ENCODE measurements at places on chromosomes 6 and 20.

- DNase-seq, result no peak
Measured at GRCh38 chr6:17002123-17002522, 99.7 kb upstream of the STMND1 start.

- DNase-seq, result peak; percentile 26
Measured at GRCh38 chr6:43758617-43759050, 11.4 kb upstream of the VEGFA start.

DNA sequence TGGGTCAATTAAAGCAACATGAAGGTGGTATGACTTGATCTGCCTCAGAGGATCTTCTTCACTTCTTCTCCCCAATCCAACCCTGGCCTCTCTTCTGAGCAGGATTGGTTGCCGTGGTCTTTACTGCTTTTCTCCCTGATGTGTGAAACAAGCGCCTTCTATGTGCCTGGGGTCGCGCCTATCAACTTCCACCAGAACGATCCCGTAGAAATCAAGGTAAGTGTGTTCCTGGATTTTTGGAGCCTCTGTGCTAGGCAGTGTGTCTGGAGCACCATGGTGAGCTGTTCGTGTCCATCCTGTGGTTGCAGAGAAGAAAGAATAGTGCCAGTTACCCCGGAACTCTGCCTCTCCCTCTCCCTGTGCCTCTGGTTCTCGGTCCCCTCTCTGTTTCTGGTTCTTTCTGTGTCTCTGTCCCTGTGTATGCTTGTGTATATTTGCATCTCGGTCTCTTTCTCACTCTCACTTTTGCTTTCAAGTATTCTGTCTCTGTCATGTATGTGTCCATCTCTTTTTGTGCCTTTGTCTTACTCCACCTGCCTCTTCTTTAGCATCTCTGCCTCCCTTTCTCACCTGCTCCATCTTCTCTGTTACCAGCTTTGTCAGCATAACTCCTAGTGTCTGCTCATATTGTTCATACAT is 23.5 kb downstream of the TM9SF4 start:
- DNase-seq, result no peak

DNA sequence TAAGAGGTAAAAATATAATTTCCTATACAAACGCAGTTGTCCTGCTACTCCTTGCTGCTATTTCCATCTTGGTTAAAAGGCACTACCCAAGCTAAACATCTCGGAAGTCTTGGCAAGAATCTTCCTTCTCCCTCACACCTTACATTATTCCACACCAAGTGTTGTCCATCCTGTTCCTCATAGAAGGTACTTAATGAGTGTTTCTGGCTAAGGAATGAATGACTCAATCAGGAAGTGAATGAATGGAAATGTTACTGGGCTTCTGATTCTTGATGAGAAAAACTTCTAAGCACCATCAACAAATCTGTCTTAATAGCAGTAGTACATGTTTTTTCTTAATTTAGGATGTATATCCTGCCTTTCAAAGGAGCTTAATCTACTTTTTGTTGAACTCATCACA is 40.6 kb upstream of the RSPO3 start:
- no peak for DNase-seq

DNA sequence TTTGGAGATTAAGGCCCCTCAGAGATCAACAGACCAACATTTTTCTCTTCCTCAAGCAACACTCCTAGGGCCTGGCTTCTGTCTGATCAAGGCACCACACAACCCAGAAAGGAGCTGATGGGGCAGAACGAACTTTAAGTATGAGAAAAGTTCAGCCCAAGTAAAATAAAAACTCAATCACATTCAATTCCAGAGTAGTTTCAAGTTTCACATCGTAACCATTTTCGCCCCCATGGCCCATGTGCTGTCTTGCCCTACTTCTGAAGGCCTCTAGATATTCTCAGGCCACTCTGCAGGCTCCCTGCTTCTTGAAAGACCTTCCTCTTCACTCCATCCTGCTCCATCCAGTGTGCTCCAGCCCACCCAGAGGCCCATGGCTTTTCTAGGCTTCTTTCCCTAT is 4.2 kb downstream of the IL17A start:
- no peak for DNase-seq

GRCh38 chr6:103215847-103216246 is 1643.9 kb downstream of the HACE1 start:
- DNase-seq, result peak; percentile 85

DNA sequence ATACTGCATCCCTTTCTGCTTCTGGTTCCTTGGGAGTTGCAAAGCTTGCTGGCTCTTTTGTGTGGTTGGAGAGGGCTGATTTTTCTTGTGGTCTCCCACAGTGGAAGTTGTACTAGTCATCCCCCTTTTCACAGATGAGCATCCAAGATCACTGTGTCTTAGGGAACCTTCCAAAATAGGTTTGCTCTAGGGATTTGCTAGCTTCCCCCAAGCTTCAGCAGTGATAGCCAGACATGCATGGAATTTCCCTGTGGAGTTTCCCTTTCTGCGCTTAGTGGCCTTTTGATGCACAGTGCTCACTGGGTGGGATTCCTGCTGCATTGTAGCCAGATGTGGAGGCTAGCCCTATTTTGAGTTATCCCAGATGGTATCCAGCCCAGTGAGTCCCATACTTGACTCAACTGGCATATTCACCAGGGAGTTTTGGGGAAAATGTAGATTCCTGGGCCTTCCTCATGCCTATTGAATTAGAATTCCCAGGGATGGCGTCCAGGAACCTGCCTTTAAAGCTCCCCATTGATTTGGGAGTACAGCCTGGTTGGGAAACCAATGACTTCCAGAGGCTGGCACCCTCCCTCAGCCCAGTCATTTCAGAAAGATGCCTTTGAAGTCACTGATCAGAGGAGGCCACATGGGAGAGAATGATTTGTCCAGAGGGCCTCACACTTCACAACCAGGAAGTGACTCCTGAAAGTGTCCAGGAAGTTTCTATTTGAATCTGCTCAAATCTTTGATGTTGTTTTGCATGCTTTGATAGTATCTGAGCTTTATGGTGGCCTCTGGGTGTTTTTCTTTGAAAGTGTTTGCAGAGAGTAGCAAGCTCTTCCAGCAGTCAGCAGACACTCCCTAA is 25.9 kb downstream of the PPARD start:
- peak; percentile 73 for DNase-seq

GRCh38 chr6:119671105-119671504 is 321.5 kb upstream of the MAN1A1 start:
- DNase-seq, result no peak

DNA sequence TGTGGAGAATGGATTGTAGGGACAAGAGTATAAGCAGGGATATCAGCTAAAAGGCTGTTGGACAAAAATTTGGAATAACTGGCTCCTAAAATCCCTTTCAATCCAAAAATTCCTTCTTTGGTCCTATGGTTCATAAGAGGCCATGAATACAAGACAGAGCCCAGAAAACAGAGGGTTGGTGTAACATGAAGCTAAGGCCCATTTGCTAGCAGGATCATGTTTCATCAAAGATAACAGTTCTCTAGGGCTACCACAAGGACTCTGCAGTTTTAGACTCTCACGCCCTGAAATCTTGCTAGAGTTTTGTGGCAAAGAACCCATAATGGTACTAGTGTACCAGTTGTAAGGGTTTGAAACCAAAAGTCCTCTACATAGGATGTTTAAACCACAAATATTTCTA is 327.8 kb upstream of the TBX18 start:
- no peak for DNase-seq

DNA sequence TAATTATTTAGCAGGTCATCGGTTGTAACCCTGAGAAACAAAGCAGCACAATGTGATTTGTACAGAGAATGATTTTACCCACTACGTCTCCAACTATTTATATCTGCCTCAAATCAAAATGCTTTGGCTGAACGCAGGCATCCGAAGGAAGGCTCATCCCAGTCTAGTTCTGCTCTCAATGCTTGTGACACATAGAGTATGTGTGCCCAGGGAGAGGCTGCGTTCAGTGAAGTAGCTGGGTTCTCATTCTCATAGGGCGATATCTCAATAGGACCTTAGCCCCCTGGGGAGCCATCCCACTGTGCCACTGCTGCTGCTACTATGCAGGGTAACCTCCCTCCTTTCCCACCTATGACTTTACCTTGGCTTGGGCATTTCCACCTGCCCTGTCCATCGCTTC is 407 bp downstream of the GABRR2 start:
- DNase-seq, result no peak

DNA sequence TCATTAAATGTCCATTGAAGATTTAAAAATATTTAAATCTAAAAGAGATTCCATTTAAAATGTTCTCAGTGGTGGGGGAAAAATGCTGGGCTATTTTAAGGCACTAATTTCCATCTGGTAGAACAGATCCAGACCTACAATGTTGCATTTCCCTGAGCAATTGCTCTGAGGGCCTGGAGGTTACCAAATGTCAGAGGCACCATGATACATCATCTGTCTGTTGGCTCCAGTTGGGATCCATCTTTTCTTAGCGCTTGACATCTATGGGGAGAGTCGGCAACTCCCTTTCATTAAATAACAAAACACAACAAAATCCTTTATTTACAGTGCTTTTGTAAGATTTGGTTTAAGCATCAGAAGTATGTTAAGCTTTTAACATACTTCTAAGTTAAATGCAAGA is 224.5 kb downstream of the FOXC1 start:
- no peak for DNase-seq

- DNase-seq, result peak; percentile 69
Measured at GRCh38 chr6:113857556-113858479, 673 bp downstream of the MARCKS start.

DNA sequence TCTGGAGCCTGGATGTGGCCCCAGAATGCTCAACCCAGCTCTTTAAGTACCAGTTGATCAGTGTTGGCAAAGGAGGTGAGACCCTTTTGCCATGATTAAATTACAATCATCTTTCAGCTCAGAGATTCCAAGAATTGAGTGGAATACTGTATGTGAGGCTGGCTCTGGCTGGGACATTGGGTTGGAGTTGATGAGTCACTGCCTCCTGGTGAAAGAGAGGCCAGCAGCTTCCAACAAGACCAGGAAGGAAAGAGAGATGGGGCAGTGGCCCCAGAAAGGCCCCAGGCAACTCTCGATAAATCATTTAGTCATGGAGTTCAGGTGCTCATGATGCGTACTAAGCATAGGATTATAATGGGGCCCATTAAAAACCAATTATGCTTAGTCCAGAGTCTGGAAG is 2.1 kb downstream of the TGM6 start:
- peak; percentile 53 for DNase-seq

GRCh38 chr20:38434301-38434741 is 807 bp downstream of the SNHG17 start:
- DNase-seq, result peak; percentile 48

DNA sequence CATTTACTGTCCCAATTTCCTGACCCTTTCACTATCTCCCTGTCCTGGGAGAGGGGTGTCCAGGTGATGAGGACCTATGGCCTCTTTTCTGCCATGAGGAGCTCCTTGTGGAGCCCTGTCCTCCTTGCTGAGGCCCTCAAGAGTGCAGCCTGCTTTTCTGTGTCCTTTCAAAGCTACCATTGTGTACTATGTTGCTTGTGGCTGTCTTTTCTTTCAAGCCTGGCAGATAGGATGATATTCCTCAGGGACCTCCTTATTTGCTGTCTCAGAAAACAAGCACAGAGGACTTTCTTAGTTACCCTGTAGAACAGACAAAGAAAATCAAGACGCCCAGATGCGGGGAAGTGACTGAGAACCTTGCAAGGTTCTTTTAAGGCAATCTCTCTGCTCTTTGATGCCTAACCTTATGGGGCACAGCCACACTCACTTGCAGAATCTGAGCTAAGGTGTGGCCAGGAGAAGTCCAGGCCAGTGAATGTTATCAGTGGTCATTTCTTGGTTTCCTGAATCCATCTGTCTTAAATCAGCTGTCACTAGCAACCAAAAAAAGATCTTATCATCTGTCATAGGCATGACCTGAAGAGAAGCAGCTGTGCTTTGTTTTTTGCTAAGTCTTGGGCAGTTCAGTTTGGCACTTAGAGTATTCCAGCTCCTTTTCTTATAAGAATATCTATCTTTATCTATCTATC is 17.2 kb downstream of the CARMIL1 start:
- DNase-seq, result no peak

DNA sequence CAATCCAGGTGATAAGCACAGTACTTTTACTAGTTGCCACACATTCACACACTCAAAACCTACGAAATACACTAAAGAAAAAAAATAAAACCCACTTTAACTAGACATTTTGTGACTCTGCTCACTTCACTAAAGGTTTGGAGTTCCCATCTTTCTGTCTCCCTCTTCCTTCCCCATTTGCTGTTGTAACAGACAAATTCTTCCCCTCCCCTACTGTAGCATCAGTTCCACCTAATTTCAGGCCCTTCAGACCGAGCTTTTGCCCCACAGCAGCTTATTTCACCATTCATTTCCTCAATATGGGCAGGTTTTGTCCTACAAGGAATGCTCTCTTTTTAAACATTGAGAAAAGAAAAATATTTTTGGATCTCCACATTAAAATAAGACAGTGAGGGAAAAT is 31.3 kb upstream of the MRAP2 start:
- DNase-seq, result no peak

DNA sequence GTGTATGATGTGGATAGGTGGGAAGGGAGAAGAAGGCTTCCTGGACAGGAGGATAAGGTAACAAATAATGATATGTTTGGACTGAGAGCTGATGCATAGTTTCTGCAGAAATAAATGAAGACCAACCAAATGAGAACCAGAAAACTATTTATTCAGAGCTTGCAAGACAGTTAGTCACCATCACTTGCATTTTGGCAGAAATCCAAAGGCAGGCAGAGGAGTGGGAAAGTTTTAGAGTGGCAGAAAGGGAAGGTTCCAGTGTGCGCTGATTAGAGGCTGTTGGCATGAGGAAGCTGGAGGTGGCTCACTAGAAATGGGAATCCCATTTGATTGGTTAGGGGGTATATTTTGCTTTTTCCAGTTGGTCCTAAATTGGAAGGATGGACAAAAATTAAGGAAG is 13.0 kb upstream of the F13A1 start:
- DNase-seq, result no peak

GRCh38 chr6:19845266-19846041 is 8.3 kb downstream of the ID4 start:
- DNase-seq, result no peak

- no peak for DNase-seq
Measured at GRCh38 chr6:34506718-34507117, 40.8 kb downstream of the PACSIN1 start.

DNA sequence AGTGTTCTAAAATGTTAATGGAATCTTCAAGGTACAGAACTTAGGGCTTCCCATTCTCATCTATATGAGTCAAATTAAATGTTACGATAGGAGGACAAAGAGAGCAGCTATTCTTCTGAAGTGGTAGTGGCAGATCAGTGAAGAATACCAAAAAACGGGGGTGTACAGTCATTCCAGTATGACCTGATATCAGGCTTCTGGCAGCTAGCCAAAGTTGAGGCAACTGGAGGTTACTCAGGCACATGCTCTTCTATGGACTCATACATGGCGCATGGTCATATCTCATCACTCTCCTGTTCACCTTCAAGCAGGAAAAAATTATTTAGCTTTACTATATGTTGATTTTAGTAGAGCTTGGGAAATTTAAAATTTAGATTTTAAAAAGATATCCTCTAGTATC is 1608.8 kb downstream of the GRIK2 start:
- DNase-seq, result peak; percentile 56

GRCh38 chr20:62893700-62894099 is 32.1 kb upstream of the TCFL5 start:
- DNase-seq, result no peak

Data from ELR (cell line).